Stimulated activated naive CD8-positive, alpha-beta T cell treated with anti-CD3 and anti-CD28 coated beads, Interleukin-15, Interleukin-2, amounts not matched to agents 100 U/mL and 50 U/mL, for 24 hours (primary cell): ENCODE measurements at places on chromosomes 2 and 18.

GRCh38 chr2:208375491-208376068 lies 31.0 kb upstream of the PTH2R start:
- no peak for DNase-seq

- no peak for DNase-seq
These were observed 184.8 kb upstream of the CRIM1 start for GRCh38 chr2:36170805-36171204.

GRCh38 chr2:230671117-230671516 lies 41.5 kb upstream of the CAB39 start:
- DNase-seq: no peak

GRCh38 chr2:102604769-102605168 lies 14.6 kb upstream of the SLC9A2 start:
- DNase-seq: no peak

DNA sequence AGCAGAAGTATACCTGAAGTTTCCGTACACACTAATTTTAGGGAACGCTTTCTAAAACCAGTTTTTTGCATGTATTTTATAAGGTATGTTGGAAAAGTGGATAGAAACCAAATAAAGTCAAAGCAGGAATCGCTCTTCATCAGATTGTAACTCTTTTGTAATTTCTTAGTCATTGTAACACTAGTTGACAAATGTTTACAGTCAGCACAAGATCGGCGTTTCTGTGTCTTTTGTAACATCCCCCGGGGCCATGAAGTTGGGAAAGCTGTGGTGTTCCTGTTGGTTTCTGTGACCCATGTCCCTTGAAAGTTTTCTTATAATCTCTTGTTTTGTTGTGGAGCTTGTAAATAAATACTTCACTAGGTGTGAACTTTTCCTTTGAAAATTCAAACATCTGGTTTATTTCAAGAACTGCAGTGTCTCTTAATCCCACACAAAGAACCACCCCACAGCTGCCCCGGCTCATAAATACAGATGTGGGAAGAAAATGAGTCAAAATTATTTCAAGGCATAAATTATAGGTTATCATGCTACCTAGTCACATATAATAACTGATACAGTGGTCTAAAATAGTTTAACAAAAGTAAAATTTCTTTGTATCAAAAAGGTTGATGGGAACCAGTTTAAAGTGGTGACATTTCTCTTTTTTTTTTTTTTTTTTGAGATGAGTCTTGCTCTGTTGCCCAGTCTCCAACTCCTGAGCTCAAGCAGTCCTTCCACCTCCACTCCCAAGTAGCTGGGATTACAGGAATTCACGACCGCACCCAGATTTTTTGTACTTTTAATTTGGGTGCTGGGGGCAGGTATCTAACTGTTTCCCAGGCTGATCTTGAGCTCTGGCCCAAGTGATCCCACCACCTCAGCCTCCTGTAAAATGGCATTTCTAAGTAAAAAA lies 751 bp upstream of the NMI start:
- DNase-seq: peak; percentile 14

DNA sequence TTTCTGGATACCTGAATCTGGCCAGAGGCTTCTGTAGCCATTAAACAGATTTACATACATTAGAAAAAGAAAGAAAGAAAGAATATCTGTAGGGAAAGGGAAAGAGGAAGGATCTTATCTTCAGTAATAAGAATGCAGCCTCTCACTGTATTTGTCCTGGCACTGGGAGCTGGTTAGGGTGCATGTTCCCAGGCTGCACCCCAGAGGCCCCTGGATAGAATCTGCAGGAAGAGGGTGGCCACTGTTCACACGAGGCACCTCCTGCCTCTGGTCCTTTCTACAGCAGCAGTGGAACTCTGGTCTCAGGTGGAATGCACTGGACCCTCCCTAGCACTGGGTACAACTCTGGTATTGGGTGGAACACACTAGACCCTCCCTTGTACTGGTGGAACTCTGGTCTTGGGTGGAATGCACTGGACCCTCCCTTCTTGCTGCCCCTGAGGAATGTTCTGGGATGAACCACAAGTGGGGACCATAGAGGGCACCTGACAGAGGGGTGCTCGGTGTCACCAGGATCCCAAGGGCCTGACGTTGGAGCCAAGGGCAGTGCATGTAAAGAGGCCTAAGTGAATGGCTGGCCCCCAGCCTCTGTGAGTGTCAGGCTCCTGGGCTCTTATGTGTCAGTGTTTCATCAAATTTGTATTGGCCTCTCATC lies 27.4 kb upstream of the PXDN start:
- no peak for DNase-seq

GRCh38 chr18:68714366-68714711 lies 569 bp downstream of the TMX3 start:
- DNase-seq: peak; percentile 24

GRCh38 chr2:204625135-204625534 lies 79.9 kb downstream of the PARD3B start:
- no peak for DNase-seq

DNA sequence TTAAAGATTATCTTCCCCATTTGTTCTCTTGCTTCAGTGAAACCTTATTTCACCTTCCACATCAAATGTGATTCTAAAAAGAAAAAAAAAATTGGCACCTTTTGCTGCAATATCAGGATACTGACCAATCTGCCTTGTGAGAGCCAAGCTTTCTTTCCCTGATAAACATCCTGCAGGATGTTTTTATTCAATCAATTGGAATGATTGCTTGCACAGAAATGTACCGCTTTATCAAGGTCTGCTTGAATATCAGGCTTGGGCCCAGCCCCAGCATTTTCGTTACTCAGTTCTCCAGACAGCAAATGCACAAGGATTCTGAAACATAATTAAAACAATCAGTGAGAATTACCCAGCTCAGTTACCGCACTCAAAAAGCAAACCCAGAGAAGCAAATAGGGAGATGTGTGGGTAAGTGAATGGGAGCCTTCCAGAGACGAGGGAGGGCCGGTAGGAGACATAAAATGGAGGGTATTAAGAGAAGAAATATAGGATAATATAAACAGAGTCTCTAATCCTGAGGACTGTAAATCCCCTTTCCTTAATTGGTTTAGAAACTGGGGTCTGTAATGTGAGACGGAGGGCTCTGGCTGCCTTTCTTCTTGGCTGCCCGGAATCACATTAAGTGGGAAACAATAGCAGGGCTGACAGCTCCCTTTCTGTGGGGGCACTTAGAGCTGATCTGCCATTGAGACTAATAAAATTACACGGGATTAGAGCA lies 291.8 kb downstream of the ICOS start:
- DNase-seq: no peak

- peak; percentile 46 for DNase-seq
These were observed 202.1 kb upstream of the HS6ST1 start for GRCh38 chr2:128520791-128521190.

DNA sequence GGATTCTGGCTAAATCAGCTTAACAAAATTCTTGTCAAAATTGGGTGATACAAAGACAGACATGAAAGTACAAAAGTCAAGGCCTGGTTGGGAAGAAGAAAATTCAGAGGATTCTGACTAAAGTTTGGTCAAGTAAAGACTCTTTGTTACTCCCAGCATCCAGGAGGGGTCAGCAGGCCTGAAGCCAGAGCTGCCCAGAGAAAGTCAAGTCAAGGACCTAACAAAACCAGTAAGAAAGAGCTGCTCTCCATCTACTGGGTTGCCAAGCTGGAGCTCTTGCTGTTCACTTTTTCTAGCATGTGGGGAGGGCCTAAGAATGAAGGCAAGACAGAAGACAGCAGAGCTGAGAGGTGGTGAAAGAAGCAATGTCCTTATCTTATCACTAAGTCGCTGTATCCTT lies 143.3 kb downstream of the C1D start:
- DNase-seq: no peak

DNA sequence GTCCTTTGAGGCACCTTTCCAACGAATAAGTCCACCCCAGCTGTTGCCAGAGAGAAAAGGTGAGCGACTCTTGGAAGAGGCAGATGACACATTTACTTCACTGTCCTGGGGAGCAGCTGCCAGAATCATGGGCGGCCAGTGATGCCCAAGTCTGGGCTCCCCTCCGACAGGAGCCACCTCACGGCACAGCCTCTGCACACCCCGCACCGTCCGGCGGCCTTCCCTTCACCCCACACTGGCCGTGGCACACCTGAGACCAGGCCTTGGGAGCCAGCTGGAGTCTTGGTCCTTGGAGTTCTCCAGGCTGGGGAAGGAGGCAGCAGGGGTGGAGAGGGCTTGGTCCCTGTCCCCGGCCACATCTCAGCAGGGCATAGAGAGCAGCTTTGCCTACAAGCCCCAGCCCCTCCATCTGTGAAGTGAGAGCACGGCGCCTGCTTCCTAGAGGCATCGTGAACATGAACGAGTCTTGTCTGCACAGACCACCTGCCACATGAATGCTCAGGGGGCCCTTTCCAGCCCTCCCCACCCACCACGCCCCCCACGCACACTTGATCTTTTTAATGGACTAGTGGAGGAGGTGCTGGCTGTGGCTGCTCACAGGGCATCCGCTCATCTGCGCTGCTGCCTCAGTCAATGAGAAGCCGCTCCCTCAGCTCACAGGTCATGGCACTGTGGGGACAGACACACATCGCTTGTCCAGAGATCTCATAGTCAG lies 400.2 kb upstream of the MYT1L start:
- DNase-seq: no peak

DNA sequence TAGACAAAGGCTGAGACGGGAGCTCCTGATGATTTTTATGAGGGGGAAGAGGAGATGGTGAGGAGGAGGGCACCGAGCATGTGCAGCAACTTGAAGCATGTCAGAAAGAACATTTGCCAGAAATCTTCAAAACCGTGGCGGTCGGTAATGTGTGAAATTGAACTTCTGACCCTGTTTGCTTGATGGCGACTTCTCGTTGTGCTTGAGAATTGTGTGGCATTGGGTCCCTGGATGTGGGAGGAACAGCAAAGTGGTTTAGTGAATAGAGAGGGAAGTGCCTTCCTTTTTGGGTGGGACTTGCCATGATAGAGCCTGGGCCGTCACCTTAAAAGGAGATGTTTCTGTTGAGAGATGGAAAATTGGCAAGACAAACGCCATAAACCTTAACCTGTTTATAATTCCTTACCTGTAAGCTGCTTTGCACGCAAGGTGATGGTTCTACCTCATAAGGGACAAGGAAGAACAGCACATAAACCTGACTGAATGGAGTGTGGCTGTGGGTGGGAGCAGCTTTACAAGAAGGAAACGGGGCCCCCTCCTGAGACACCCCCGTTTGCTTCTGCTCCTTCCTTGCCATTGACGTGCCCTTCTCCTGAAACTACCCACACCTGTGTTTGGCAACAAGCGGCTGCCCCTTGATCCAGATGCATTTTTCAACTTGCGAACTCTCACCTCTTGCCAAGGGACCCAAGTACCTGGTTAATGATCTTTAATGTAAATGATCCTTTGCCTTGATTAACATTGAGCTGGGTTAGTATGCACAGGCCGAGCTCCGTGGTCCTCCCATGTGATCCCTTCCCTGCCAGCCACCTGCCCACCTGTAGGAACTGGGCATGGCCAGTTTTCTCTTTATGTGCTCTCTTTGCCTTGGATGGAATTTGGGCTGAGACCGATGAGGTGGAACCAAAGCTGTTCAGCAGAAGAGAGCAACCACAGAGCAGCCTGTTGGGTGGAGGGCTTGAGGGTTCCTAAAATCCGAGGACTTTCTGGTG lies 153.2 kb downstream of the NEDD4L start:
- no peak for DNase-seq

DNA sequence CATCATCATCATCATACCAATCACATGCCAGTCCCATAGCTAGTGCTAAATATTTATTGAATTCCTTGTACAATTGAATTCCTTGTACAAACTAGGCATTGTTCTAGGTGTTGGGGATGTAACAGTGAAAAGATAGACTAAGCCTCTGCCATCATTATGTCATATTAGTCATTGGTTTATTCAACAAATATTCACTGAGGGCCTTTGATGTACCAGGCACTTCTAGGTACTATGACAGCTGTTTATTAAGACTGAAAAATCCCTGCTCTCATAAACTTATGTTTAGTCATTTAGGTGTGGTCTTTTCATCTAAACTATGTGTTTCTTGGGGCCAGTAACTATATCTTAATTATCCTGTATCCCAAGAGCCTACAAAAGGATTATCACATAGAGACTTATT lies 412.3 kb upstream of the ETAA1 start:
- DNase-seq: no peak

- no peak for DNase-seq
These were observed 25.0 kb downstream of the FN1 start for GRCh38 chr2:215410932-215411285.

DNA sequence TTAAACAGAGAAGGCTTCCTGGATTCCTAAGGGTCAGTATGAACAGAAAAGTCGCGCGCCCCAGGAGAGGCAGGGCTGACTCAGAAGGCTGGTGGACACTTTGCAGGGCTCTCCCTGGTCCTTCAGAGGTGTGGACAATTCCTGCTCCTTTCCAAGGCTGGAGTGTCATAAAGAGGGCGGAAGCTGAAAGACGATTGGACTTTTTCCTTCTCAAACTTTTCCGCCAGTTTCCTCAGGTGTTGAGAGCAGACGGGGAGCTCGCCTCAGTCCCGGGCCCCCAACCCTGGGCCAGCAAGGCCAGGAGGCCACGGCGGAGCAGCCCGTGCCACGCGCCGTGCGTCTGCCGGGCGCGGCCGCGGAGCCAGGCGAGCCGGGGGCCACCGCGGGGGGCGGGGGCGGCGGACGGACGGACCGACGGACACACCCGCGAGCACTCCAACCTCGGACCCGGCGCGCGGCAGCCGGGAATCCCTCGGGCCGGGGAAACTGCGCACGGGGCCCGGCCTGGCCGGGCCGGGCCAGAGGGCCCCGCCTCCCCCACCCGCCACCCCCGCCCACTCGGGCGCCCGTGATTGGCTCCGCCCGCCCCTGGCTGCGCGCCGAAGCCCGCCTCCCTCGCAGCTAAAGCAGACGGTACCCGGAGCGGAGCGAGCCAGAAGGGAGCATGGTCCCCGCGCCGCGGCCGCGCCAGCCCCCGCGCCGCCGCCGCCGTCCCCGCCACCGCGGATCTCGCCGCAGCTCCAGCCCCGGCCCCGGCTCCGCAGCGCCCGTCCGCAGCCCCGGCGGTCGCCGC lies at the start of gene KLHL29:
Gene KLHL29, plus strand, starts transcription at position 629 of the 793 bp plus-strand sequence. CDS start 177,018 bp downstream, outside the sequence.
- DNase-seq: peak; percentile 77

DNA sequence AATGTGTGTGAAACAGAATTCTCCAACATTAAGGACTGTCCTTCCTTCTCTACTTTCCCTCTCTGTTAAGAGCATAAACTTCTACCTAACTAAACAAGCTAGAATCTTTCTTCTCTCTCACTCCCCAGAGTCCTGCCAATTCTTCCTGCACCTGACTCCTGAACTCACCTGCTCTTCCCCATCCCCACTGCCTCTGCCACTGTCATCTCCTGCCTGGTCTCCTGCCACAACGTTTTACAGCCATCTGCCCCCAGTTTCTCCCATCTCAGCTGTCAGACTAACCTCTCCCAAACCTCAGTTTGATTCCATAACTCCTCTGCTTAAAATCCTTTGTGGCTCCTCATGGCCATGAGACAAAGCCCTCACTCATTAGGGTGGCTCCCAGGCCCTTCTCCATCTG lies 288.3 kb upstream of the FBXO11 start:
- no peak for DNase-seq

GRCh38 chr18:40739029-40739428 lies 1216.0 kb upstream of the PIK3C3 start:
- no peak for DNase-seq

DNA sequence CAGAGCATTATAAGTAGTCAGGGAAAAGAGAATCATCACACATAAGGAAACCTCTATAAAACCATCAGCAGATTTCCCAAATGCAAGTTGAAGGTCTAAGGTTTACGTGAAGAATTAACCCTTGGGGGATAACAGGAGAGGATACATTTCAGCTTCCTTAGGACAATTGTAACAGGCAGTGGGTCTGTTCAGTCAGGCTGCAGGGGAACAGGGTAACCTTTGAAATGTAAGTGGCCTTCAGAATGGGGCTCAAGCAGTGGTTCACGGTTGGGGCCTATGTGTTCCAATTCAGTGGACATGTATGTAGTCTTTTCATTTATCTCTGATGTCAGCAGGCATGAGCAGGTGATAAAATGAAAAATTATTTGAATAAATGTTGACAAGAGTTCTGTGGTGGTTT lies 139.3 kb downstream of the EML6 start:
- DNase-seq: no peak
